T-cell (primary cell): ENCODE measurements at places on chromosomes 5 and 9.
A peak's percentile ranks its signal among the peaks of the same experiment; 100 is the strongest.

DNA sequence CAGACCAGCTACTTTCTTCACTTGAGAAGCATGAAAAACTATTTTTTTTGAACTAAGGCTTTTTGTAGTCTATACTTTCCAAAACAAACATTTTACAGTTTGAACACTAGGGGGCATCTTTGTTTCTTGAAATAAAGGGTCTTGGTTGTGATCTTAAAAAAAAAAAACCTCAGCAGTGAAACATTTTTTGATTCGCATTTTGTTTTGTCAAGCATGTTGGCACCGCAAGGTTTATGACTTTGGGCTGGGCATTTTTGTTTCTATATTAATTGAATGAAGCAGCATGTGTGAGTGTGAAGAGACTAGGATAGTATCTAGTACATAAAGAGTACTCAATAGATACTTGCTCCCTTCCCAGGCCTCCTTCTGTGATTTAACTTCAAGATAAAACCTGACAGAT, 31.6 kb upstream of the ACOT12 start:
- DNase-seq: no peak

DNA sequence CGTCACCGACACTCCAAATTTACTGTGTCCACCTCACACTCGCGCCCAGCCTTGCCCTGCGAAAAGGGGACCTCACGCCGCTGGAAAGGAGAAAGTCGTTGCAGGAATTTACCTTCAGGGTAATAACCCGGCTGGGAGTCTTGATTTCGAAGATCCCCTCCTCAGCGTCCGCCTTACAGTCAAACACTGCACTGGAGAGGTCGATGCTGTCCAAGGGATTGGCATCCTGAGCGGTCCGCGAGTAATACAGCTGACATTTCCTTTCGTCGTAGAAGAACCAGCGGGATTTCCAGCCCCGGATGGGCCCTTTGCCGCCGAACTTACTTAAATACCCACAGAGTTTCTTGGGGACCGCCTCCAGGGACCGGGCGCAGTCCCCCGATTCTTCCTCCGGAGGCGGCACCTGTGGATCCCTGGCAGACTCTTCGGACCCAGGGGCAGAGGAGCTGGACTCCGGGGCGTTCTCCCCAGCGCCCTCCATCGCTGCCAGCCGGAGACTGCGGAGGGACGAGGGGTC, 330 bp downstream of the TBC1D2 start:
- DNase-seq: peak; percentile 34

- no peak for DNase-seq
These were observed 34.8 kb downstream of the ITGA2 start for GRCh38 chr5:53023969-53024368.

DNA sequence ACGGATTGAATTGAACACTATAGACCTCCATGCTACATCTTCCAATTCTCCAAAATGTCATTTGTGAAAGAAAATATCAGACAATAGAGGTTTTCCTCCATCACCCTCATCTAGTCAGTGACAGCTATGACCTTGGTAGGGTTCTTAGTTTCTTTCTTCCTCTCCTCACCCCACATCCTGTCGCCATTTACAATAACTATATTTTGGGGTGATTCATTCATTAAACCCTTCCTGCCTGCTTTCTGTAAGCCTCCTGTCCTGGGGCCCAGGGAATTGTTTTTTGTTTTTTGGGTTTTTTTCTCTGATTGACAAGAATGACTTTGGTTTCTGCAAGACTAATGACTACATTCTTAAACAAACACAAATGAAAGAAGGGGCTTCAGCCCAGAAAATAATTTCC, 82.6 kb downstream of the PRELID2 start:
- no peak for DNase-seq
